ENCODE measurements at places on chromosomes 2 and 18.

GRCh38 chr2:76204048-76204447 is 493.3 kb upstream of the GCFC2 start:
- DNase-seq: no peak

DNA sequence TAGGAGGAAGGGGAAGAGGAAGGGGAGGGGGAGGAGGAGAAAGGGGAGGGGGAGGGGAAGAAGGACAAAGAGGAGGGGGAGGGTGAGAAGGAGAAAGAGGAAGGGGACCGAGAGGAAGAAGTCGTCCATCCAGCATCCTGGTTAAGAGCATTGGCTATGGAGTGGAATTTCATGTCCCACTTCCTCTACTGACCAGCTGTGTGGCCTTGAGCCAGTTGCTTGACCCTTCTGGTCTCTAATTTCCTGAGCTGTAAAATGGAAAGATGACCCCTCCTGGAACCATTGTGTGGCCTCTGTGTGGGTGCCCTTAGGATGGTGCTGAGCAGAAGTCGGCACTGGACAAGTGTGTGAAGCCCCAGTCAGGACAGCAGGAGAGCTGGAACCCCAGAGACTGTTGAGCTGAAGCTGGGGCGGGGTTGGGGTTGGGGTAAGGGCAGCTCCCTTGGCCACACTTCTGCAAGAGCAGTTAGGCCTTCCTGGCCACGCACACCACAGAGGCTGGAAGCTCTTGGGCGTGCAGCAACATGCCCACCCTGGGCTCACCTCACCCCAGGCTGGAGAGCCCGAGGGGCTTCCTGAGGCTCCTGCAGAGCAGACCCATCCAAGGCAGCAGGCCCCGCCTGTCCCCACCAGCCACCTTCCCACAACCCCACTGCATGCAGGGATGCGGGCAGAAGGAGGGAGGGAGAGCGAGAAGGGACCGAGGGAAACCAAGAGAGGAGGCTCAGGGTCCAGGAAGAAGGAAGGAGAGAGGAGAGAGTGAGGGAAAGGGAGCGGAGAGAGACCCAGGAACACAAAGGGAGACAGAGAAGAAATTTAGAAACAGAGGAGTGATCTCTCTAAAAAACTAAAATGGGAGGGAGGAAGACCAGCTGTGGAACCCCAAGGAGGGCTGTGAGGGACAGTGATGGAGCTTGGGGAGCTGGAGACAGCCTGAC is 16.2 kb downstream of the ADRA2B start:
- DNase-seq: no peak

DNA sequence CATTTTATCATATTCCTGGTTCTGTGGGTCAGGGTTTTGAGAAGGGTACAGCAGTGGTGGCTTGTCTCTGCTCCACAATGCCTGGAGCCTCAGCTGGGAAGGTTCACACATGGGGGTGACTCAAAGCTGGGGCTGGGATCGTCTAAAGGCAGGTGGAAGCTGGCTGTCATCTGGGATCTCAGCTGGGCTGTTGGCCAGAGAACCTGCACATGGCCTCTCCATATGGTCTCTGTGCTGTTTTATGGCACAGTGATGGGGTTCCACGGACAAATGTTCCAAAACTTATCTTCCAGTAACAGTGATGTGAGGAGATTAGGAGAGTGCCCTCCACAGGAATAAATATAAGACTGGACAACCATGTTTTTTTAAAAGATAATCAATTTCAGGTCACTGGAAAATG is 191.4 kb downstream of the SS18 start:
- no peak for DNase-seq

DNA sequence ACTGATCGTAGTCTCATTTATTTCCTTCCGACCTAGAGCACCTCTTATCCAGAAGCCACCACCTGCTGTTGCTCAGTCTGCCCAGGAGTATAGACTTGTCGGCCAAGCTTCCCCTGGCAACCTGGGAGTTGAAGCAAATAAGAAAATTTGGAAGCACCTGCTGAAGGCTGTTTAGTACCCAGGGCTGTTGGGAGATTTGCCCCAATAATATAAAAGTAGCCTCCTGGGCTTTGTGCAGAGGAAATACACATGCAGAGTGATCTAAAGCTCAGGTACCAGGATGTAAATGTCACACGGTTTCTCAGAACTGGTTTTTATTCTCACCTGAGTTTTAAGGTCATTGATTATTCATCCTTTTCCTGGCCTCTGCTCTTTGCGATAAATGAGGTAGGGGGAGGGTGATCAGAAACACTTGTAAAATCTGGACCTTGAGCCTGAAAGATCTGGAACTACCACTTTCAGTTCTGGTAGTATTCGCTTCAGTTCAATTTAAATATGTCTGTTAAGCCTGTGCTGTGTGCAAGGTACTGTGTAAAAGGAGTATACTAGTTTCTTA is 789 bp upstream of the COX7A2L start:
- DNase-seq: no peak
